ENCODE measurements at places on chromosomes 6 and 20. TPM values are rescaled to one million over a fixed set of nuclear protein-coding genes. Genes with fewer than 3 reads are reported as not detected.

GRCh38 chr6:87139236-87139635 lies 16.1 kb upstream of the ZNF292 start:
- H3K27ac ChIP-seq = no peak overlapping the region
- peaks cover 2% of the 10 kb centered on the region for H3K4me1 ChIP-seq
- no peaks in the 10 kb centered on the region for H3K36me3 ChIP-seq
- H3K4me3 ChIP-seq = no peak overlapping the region
- peak; percentile 86 for DNase-seq

- no peak overlapping the region for H3K27ac ChIP-seq
- no peaks in the 10 kb centered on the region for H3K27me3 ChIP-seq
- peaks cover 3% of the 10 kb centered on the region for H3K4me1 ChIP-seq
Measured at GRCh38 chr20:10316582-10316981, 98.0 kb downstream of the SNAP25 start.

MOCS1 gene
- total RNA-seq = 0.69 TPM

ADGRF5 gene
- total RNA-seq = not detected

- DNase-seq = no peak
- H3K4me3 ChIP-seq = no peak overlapping the region
- H3K36me3 ChIP-seq = no peaks in the 10 kb centered on the region
- no peak overlapping the region for H3K27ac ChIP-seq
Measured at GRCh38 chr6:358432-358831, 33.1 kb upstream of the IRF4 start.

- H3K27me3 ChIP-seq = no peaks in the 10 kb centered on the region
- no peak overlapping the region for H3K27ac ChIP-seq
- H3K4me3 ChIP-seq = no peak overlapping the region
- no peaks in the 10 kb centered on the region for H3K36me3 ChIP-seq
- H3K4me1 ChIP-seq = no peaks in the 10 kb centered on the region
- DNase-seq = no peak
Measured at GRCh38 chr6:48113130-48113529, 2.1 kb upstream of the PTCHD4 start.
